Astrocyte of the spinal cord (primary cell): ENCODE measurements at places on chromosomes 2 and 18.

DNA sequence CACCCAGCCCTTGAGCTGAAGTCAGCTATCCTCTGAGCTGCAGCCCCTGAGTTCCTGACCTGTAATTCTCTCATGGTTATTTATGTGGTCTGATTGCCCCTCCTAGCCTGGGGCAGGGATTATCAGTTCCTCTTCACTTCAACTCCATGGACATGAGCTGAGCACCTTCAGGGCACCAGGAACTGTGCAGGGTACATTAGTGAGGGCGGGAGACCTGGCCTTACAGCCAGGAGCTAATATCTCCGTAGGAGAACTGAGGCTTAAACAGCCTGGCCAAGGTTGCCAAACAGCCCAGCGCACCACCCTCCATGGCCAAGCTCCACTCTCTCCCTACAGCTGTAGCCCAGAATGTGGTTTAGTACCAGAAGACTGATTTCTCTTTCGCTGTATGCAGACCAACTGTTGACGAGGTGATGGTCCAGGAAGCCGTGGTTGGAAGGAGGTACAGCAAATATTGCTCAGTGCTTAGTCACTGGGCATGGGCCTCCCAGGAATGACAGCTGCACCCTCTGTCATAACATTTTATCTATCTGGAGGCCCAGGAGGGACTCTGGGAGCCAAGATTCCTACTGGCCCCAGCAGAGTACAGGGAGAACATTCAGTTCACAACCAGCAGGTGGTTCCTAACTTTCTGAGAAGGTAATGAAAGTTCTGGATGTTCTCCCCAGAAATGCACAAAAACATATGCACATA is 228.7 kb upstream of the SIX2 start:
- DNase-seq = peak; percentile 98

GRCh38 chr2:142515493-142515892 is 362.0 kb upstream of the KYNU start:
- DNase-seq = no peak

- DNase-seq = no peak
Observed at GRCh38 chr2:233369897-233370685, 15.8 kb downstream of the DGKD start.

- DNase-seq = peak; percentile 48
Observed at GRCh38 chr2:160612266-160612856, 118.8 kb upstream of the RBMS1 start.

DNA sequence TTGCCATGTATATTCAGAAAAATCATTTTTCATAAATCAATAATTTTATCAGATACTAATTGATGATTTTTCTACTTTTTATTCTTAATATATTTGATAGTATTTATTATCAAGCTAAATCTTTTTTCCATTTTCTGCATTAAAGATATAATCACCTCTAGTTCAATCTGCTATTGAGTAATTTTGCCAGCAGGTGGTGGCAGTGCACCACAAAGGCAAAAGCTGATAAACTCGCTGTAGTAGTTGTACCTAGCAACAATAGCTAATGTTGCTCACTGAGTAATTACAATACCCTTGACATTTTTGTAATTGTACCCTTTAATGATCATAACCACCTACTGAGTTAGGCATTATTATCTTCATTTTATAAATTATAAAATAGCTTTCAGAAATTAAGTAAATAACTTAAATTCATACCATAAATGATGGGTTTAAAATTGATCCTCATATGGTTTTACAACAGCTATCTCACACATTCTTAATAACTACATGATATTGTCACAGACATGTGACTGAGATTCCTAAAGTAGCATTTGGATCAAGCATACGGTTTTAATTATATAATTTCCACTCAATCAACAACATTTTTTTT is 52.0 kb upstream of the CALCRL start:
- DNase-seq = peak; percentile 77

DNA sequence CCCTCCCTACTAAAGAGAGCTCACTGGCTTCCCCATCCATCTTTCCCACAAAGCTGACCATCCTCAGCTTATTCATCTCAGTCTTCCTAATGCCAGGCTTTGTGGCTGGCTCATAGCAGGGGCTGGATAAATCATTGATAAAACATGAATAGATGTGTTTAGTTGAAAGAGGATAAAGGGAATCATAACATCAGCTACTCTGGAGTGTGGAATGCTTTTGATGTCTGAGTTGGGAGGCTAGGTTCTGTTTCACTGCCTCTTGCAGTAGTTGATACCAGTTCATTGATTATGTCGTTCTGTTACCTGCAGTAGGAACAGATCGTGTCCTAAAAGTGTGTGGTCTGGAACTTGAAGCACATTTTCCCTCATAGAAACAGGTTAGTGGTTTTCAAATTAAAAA is 66.3 kb upstream of the HK2 start:
- no peak for DNase-seq

GRCh38 chr2:239316562-239317465 is 84.0 kb downstream of the HDAC4 start:
- peak; percentile 43 for DNase-seq

DNA sequence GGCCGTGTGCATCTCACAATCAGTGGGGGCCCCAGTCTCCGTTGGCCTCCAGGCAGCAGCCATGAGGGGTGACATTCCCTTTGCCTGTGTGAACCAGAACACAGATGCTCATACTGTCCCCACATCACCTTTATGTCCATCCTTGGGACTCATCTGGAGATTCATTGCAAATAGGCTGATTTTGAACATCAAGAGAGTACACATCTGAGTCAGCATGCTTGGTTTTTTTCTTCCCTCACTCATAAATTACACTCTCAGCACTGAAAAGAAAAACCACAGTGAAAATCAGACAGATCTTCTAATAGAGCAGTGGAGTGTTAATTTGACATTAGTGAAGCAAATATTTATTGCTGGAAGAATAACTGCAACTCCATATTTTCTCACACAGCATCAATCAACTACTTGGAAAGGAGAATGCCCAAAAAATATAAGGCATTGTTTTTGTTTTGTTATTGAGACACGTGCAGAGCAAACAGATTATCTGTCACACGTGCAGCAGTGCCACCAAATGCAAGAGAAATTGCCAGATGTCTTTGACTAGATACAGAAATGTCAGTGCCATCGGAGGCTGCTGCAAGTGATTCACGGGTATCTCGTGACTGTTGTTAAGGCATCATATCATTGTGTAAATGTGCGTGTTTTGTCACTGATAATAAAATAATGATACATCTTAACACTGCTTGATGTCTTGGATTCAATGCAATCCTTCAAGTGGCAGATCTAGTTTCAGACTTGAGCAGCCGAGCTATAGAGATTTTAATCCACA is 10.9 kb downstream of the APCDD1 start:
- DNase-seq = no peak

DNA sequence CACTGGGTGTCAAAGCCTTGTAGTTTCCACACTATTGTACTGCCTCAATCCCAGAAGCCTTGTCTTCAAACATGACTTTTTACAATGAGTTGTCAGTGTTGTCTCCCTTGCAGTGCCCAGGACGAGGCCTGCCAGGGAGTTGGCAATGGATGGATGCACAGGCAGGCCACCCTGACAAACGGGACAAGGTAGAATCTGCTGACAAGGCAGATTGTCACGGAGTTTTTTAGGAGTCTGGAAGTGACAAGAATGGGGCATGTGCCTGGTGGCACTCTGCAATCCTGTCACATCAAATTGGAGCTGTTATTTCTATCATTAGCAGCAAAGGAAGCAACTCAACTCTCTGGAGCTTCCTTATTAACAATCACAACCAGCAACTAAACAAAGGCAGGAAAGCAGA is 25.2 kb upstream of the GPR39 start:
- no peak for DNase-seq

GRCh38 chr2:7927691-7928090 is 754.2 kb upstream of the ID2 start:
- no peak for DNase-seq

DNA sequence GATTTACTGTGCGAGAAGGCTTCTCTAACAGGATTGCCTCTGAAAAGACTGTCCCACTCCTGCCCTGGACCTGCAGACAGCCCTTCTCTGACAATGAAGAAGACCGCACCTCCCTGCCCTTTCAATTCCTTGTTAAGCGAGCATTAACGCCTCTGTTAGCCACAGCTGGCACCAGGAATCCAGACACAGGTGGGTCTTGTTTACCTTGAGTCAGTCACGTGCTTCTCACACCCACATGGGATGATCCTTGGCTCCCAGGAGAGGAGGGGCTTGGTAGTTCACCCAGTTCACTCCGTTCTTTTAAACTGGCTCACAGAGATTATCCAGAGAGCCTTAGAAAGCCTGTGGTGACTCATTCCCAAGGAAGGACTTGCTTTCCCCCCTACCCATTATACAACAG is 410.5 kb upstream of the MEIS1 start:
- no peak for DNase-seq
